ENCODE measurements at places on chromosomes 2 and 18. TPM values are rescaled to one million over a fixed set of nuclear protein-coding genes. Genes with fewer than 3 reads are reported as not detected.

Gene SERPINB2
- total RNA-seq = not detected

GRCh38 chr18:22674272-22674671, 256.6 kb upstream of the CTAGE1 start:
- no peak overlapping the region for H3K4me3 ChIP-seq
- peaks cover 58% of the 10 kb centered on the region for H3K27me3 ChIP-seq
- H3K4me1 ChIP-seq = no peaks in the 10 kb centered on the region

DNA sequence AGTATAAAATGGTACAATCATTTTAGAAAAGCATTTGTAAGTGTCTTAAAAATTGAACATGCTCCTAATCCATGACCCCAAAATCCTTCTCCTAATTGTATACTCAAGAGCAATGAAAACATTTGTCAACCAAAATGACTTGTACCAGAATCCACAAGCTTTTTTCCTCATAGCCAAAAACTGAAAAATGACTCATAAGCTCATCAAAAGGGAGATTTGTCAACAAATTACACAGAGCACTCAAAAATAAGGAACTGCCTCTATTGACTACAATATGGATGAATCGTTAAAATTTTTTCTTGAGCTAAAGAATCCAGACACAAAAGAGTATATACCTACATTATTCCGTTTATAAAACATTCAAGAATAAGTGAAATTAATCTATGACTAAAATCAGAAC, 544.8 kb downstream of the ARHGAP15 start:
- no peaks in the 10 kb centered on the region for H3K27me3 ChIP-seq
- H3K36me3 ChIP-seq = peaks cover 30% of the 10 kb centered on the region
- no peak overlapping the region for H3K4me3 ChIP-seq

DNA sequence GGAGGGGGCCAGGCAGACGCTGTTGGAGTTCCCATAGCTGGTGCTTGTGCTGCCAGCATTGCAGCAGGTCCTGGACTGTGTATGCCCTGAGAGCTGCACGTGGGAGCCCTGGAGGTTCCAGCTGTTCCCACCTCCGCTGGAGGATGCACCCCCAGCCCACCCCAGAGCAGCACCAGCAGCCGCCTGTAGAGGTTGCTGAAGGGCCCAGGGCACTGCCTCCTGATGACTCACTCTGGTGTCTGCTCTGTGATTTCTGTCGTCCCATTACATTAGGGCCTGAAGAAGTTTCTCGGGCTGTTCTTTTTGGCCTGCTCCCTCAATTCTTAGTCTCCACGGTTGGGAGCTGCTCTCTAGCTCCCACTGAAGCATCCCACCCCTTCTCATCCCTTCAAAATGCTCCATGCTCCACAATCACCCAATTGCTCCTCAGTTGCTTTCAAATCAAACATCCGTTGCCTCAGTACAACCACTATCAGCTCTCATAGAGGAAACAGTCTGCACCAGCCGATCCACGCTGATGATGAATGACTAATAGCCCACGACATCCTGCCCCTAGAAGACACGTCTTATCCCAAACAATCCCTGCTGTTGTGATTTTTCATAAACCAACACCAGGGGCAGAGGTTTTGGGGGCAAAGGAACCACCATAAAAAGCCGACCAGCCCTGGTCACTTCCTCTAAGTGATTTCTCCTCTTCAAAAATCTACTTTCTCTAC, 65.2 kb upstream of the RNF152 start:
- no peak for DNase-seq
- no peak overlapping the region for H3K27ac ChIP-seq
- H3K4me1 ChIP-seq = peaks cover 18% of the 10 kb centered on the region
- H3K27me3 ChIP-seq = peaks cover 5% of the 10 kb centered on the region
- no peaks in the 10 kb centered on the region for H3K36me3 ChIP-seq

DNA sequence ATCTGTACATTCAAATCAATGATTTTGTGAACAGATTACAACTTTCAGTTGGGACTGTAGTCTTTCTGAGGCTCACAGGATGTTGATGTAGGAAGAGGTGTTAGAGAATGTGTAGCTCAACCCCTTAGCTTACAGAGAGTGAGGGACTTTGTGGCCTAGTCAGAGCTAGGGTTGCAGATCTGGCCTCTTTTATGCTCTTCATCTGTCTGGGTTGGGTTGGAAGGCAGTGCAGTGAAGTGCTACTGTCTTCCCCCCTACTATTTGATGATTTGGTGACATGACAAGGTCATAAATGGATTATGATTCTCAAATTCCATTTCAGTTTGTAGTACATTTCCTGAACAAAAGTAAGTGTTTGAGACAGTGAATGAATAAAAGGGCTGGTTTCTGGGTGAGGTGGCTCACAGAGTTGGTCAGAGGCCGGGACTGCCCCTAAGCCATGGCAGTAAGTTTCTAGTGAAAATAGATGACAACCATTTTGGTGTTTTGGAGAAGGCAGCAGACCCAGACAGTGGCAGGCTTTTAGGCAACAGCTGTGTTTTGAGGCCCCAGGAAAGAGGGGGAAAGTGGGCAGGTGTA, 21.6 kb downstream of the MAP4K4 start:
- peak overlapping the region; percentile 76 for H3K4me3 ChIP-seq
- peaks cover 60% of the 10 kb centered on the region for H3K4me1 ChIP-seq
- H3K27me3 ChIP-seq = no peaks in the 10 kb centered on the region
- no peak for DNase-seq
- peaks cover 19% of the 10 kb centered on the region for H3K36me3 ChIP-seq
- H3K27ac ChIP-seq = peak overlapping the region; percentile 96

All from natural killer cell treated with Interleukin-12 subunit alpha and Interleukin-12 subunit beta and Interleukin-15 and Interleukin-18, amount 100 ng/mL, for 72 hours (primary cell).